Activated CD4-positive, alpha-beta T cell treated with anti-CD3 and anti-CD28 coated beads for 24 hours (primary cell): ENCODE measurements at places on chromosomes 2 and 18.
A peak's percentile ranks its signal among the peaks of the same experiment; 100 is the strongest.

- DNase-seq = peak; percentile 38
Observed at GRCh38 chr2:9656270-9656766, 25.5 kb upstream of the YWHAQ start.

- DNase-seq = no peak
Observed at GRCh38 chr2:241943209-241943850, 73.8 kb downstream of the RTP5 start.

- DNase-seq = no peak
Observed at GRCh38 chr2:66915237-66915636, 480.3 kb downstream of the MEIS1 start.

DNA sequence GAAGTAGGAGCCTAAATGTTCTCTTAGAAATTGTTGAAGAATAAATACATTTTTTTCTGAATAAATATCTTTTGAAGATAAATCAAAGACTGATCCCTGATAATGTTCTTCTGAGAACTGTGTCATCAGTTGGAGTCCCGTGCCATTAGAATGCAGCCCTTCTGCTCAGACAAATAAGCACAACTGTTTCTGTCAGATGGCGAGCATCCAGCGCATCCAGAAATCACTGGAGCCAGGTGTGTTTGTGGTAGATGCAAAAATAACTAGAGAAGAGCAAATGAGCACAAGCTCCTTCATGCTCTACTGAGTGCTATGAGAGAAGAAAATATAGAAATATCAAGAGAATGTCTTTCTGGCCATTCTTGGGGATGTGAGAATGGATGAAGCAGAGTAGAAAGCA, 573.7 kb downstream of the THSD7B start:
- no peak for DNase-seq
